ENCODE measurements at places on chromosomes 3 and 15.
A peak's percentile ranks its signal among the peaks of the same experiment; 100 is the strongest.

- DNase-seq = no peak
Observed at GRCh38 chr3:124599779-124600693, 130.2 kb upstream of the UMPS start.

DNA sequence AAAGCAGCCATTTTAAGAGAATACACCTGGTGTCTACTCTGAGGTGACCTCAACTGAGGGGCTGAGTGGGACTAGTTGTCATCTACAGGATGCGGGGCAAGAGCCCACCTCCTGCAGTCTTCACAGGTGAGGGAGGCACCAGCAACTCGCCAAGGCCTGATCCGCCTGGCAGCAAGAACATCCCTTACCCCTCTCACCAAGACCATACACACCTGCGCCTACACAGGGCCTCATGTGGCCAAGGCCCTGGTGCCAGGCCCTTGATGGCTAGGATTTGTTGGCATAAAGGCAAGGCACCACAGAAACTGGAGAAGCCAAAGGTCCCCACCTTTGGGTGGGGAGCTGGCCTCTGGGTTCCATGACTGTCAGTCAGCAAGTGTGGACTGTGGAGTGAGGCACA, 18.4 kb downstream of the ELP6 start:
- DNase-seq = no peak

GRCh38 chr3:133894353-133895207, 1.1 kb downstream of the RAB6B start:
- no peak for DNase-seq

DNA sequence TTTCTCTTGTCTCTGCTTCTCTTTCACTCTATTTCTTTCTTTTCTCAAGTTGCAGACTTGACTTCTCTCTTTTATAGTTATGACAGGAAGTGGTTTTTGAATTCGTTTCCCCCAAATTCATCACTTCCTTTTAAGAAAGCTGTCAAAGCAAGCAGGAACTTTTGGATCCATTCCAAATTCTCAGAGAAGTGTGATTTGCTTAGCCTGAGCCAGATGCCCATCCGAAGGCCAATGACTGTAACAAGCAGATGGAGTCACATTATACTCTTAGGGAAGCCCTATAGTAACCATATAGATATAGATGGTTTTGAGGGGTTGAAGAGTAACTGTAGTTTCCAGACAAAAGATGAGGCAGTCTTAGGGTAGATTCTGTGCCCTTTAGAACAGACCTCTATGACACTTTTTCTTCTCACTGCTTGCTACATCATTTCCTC, 592.0 kb upstream of the KCNMB2 start:
- no peak for DNase-seq

GRCh38 chr3:23811919-23812318, 6.2 kb downstream of the UBE2E1 start:
- DNase-seq = no peak

DNA sequence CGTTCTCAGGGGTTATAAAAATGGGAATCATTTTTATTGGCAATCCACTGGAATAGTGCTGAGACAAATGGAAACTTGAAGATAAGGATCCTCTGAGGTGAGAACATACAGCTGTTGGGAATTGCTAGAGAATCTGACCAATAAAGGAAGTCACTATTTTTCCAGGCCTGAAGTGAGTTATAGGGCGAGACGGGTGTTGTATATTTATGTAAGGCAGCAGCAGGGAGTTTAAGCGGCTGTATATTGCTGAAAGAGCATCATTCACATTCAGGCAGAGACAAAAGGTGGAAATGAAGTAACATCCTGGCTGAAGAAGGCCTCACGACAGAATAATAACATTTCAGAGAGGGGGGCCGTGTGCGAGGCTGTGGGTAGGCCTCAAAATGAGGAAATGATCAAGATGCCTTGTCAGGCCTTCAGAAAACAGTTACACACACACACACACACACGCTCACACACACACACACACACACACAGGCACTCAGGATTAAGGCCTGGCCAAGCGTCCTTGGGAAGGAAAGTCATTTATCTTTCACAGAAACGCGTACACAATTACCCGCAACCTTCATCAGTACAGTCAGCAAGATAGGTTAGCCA, 964.9 kb upstream of the NR2F2 start:
- no peak for DNase-seq

- DNase-seq = no peak
Observed at GRCh38 chr3:48470286-48470685, 23.7 kb downstream of the ATRIP start.

DNA sequence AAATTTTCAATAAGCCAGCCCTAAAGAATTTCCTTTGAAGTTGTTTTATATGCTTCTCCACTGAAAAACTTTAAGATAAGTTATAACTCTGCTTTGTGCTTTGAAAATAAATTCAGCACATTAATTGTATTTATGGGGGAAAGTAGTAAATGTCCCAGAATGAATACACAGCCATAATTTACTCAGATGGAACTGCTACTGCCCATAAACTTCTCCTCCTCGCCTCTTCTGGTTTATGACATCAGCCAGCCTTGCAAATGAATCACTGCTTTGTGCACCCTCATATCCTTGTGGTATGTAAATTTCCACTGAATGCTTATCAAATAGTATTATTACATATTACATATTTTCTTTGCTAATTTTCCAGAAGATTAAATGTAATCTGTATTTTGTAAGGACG, 302.0 kb downstream of the DIPK2A start:
- DNase-seq = peak; percentile 22

DNA sequence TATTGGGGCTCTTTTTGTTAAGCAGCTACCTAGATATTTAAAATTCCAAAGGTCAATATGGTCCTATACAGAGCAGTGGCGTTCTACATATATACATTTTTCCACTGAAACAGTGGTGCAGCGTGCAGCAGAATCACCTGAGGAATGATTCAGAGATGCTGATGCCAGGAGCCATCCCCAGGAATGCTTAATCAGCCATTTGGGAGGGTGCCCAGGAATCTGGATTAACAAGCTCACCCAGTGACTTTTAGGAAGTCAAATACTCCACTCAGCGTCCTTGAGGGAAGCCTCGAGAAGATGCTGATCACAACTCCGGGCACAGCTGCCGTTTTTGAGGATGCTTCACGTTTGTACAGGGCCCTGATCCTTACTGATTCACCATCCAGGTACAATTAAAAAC, 82.6 kb upstream of the ARHGEF3 start:
- no peak for DNase-seq

DNA sequence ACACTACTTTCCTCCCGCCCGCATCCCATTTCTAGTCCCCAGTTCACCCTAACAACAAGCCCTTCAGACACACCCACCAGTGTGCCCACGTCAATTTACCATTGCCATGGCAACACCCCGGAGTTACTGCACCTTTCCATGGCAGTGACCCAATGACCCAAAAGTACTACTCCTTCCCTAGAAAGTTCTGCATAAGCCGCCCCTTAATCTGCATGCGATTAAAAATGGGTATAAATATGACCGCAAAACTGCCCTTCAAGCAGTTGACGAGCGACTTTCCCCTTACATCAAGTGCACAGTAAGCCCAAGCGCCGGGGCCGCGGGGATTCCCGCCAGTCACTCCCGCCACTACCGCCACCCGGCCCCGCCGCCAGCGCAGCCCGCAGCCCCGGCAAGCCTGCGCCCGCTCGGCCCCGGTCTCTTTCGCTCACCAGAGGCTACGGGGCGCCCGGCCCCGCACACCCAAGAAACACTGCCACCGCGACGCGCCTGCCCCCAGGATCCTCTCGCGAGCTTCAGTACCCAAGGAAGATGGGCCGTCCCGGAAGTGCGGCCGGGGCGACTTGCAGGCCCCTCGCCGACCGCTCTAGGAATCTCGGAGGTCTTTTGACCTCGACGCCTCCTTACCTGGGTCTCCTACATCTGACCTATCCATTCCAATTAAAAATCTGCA, 27.2 kb upstream of the ZNF502 start:
- peak; percentile 70 for DNase-seq

GRCh38 chr3:50238549-50239026, 2.6 kb downstream of the GNAI2 start:
- no peak for DNase-seq

GRCh38 chr15:95327183-95327525, 1003.3 kb upstream of the NR2F2 start:
- no peak for DNase-seq

All from stromal cell of bone marrow (primary cell).